ENCODE measurements at places on chromosomes 2 and 18. TPM values are rescaled to one million over a fixed set of nuclear protein-coding genes. Genes with fewer than 3 reads are reported as not detected.

- no peak for DNase-seq
- no peaks in the 10 kb centered on the region for H3K27me3 ChIP-seq
- no peaks in the 10 kb centered on the region for H3K36me3 ChIP-seq
- H3K4me3 ChIP-seq, result no peak overlapping the region
- H3K4me1 ChIP-seq, result no peaks in the 10 kb centered on the region
- H3K27ac ChIP-seq, result no peak overlapping the region
Observed at GRCh38 chr2:172038604-172039003, 38.9 kb downstream of the METAP1D start.

Gene ANKRD23
- total RNA-seq, result 14.4 TPM

DNA sequence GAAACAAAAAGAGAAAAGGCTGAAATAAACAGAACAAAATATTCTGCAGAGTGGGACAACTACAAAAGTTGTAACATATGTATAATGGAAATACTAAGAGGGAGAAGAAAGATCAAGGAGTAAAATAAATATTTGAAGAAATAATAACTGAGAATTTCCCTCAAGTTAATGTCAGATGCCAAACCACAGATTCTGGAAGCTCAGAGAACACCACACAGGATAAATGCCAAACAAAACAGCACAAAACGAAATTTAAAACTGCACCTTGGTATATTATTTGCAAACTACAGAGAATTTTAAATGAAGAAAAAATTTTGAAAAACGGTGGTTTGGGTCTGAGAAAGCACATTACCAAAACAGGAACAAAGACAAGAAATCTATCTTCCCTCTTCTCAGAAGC lies 1588.9 kb upstream of the TMEFF2 start:
- H3K36me3 ChIP-seq, result no peaks in the 10 kb centered on the region
- H3K27me3 ChIP-seq, result no peaks in the 10 kb centered on the region
- H3K4me1 ChIP-seq, result no peaks in the 10 kb centered on the region
- no peak for DNase-seq
- no peak overlapping the region for H3K27ac ChIP-seq

DNA sequence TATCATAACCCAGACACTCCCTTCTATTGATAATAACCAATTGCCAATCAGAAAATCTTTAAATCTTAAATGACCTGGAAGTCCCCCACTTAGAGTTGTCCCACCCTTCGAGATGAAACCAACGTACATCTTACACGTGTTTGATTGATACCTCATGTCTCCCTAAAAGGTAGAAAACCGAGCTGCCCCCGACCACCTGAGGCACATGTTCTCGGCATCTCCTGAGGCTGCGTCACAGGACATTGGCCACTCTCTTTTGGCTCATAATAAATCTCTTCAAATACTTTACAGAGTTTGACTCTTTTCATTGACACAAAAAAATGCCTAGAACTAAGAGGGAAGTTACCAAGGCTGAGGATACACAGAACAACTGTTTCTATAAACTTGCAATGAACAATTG lies 190.0 kb downstream of the RTP5 start:
- H3K36me3 ChIP-seq, result no peaks in the 10 kb centered on the region
- no peaks in the 10 kb centered on the region for H3K4me1 ChIP-seq
- DNase-seq, result no peak
- H3K4me3 ChIP-seq, result no peak overlapping the region
- H3K27me3 ChIP-seq, result peaks cover 24% of the 10 kb centered on the region

- no peaks in the 10 kb centered on the region for H3K36me3 ChIP-seq
- H3K4me1 ChIP-seq, result no peaks in the 10 kb centered on the region
- no peak overlapping the region for H3K4me3 ChIP-seq
- H3K27ac ChIP-seq, result no peak overlapping the region
- no peak for DNase-seq
- no peaks in the 10 kb centered on the region for H3K27me3 ChIP-seq
Observed at GRCh38 chr2:194559523-194559922, 1097.5 kb upstream of the SLC39A10 start.

DNA sequence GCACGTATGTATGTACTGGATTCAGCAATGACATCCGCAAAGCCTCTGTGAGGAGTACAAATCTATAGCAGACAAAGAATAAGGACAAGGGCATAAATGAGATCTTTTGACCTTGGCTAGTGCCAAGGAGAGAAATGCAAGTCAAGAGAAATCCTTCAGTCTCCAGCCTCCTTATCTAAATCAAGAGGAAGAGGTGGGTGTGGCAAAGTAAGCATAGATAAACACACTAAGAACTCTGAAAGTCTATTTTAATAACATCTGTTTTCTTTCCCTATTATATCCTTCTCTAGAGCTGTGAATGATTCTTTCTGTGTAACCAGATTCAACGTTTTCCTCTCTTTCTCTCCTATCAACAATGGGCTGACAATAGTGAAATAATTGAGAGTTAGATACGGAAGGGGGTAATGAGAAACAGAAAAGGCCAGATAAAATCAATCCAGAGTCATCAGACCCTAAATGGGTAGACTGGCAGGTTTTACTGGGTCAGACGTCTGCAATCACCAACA lies 118.5 kb upstream of the ZFP36L2 start:
- no peaks in the 10 kb centered on the region for H3K36me3 ChIP-seq
- peak overlapping the region; percentile 17 for H3K4me3 ChIP-seq
- peaks cover 100% of the 10 kb centered on the region for H3K4me1 ChIP-seq
- H3K27me3 ChIP-seq, result no peaks in the 10 kb centered on the region

GRCh38 chr2:7725171-7725849 lies 808.1 kb downstream of the RNF144A start:
- H3K36me3 ChIP-seq, result no peaks in the 10 kb centered on the region
- no peak for DNase-seq
- no peak overlapping the region for H3K27ac ChIP-seq
- H3K4me1 ChIP-seq, result no peaks in the 10 kb centered on the region
- no peak overlapping the region for H3K4me3 ChIP-seq
- H3K27me3 ChIP-seq, result peaks cover 7% of the 10 kb centered on the region

- peaks cover 17% of the 10 kb centered on the region for H3K27me3 ChIP-seq
- no peak for DNase-seq
- no peak overlapping the region for H3K4me3 ChIP-seq
- H3K36me3 ChIP-seq, result no peaks in the 10 kb centered on the region
- H3K27ac ChIP-seq, result no peak overlapping the region
Observed at GRCh38 chr2:31082002-31082401, 56.2 kb downstream of the GALNT14 start.

All from left ventricle myocardium inferior (tissue), 1 donor.